ENCODE measurements at places on chromosomes 16 and 17.

GRCh38 chr16:83105279-83106077 lies 478.7 kb downstream of the CDH13 start:
- DNase-seq, result no peak

DNA sequence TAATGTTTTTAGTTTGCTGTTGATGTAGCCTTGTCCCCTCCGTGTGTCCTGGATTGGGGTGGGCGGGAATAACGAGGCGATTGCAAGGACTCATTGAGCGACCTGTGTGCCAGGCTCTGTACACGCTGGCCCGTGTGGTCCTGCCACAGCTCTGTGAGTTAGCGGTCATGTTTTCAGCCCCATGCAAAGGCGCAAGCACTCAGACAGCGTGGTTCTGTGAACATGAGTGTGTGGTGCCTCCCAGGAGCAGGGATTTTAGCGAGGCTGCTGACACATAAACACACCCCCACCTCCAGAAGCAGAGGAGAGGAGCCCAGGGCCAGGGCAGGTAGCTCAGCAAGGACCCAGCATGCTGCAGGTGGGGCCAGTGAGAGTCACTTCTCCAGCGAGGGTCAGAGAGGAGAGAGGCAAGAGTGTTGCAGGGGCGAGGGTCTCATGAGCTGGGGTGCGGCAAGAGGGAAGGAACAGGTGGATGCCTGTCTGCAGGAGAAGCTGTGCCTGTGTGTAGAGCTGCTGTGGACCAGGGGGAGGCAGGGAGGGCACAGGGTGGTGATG lies 115.3 kb downstream of the OR1D5 start:
- no peak for DNase-seq

DNA sequence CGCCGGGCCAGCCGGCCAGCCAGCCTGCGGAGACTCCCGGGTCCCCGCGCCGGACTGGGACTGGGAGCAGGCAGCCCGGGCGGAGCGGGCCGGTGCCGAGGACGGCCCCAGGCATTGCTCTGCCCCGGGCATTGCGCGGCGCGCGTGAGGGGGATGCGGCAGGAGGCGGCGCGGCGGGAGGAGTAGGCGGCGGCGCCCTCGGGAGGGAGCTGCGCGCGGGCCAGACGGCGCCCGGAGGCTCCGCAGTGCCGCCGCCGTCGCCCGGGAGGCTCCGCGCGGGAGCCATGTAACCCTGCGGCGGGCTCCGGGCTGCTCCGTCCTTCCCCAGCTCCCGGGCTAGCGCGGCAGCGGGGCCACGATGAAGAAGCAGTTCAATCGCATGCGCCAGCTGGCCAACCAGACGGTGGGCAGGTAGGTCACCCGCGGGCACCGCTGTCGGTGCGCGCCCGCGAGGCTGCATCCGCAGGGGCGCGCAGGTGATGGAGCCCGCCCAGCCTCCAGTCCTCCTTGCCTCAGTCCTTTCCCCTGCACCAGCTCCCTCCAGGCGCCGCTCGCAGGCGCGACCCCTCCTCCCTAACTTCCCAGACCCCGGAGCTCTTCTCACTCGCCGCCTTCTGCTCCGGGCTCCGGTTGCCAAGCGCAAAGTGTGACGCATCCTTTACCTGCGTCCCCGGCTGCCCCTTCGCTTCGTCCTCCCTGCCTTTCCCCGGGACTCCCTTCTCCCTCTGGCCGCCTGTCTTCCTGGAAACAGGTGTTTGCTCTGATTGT lies at the start of gene ARHGAP44:
ARHGAP44 (plus strand) TSS at position 18 of the 768 bp plus-strand sequence; CDS start at position 359, 341 bp downstream.
- DNase-seq, result no peak

- DNase-seq, result no peak
These were observed 66.8 kb downstream of the AKAP1 start for GRCh38 chr17:57151798-57152197.

DNA sequence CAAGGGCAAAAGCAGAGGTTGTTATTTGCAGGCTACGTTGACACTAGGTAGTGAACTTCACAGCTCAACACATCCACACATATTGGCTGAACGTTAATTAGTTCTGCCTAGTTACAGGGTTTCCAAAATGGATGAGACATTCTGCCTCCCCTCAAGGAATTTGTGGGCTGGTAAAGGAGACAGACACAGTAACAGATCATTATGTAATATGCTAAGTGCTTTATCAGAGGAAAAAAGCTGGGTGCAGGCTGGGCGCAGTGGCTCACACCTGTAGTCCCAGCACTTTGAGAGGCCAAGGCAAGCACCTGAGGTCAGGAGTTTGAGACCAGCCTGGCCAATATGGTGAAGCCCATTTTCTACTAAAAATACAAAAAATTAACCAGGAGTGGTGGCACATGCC lies 26.2 kb downstream of the BMERB1 start:
- no peak for DNase-seq

GRCh38 chr16:19227643-19228042 lies 57.9 kb upstream of the CLEC19A start:
- no peak for DNase-seq

DNA sequence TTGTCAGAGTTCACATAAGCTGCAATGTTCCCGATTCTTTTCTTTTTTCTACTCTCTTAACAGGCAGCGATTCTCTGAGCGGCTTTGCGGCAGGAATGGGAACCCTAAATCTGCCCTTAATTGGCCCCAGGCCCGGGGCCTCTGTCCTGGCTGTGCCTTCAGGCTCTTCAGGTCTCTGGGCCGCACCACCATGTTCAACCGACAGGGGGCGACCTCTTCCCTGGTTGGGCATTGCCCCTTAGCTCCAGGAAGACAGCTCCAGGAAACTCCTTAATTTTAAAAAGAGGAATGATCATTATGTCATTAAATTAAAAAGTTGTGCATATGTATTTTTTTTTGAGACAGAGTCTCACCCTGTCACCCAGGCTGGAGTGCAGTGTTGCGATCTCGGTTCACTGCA lies 20.3 kb downstream of the CACNG5 start:
- no peak for DNase-seq

- no peak for DNase-seq
These were observed 13.4 kb downstream of the MCRIP1 start for GRCh38 chr17:81819708-81820107.

- DNase-seq, result no peak
These were observed 8.0 kb downstream of the CCNF start for GRCh38 chr16:2437032-2437790.

DNA sequence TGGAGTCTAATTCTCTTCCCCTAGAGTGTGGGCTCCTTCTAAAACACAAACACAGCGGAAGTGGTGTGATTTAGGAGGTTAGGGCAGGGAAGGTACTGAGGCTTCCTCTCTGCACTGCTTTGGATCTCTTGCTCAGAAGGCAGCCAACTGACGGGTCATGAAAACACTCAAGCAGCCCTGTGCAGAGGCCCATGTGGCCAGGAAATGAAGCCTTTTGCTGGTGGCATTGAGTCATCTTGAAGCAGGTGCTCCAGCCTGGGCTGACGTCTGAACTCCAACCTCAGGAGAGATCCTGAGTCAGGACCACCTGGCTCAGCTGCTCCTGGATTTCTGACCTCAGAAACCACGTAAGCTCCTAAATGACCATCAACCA lies 72.9 kb downstream of the MRM1 start:
- DNase-seq, result no peak

DNA sequence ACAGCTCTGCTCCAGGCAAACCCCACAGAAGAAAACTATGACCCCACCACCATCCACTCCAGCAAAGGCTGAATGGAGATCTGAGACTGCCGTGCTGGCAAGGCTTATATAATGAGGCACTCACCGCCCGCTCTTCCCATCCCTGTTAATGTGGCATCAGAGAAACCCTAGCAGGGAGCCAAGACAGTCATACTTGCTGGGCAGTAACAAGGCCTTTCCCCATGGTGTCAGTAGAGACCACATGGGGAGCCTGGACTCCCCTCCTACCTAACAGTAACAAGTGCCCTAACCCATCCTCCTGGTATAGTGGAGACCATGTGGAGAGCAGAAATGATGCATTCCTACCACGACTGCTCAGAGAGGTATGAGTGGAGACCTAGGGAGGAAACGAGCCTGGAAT lies 235.2 kb downstream of the C16orf78 start:
- no peak for DNase-seq

DNA sequence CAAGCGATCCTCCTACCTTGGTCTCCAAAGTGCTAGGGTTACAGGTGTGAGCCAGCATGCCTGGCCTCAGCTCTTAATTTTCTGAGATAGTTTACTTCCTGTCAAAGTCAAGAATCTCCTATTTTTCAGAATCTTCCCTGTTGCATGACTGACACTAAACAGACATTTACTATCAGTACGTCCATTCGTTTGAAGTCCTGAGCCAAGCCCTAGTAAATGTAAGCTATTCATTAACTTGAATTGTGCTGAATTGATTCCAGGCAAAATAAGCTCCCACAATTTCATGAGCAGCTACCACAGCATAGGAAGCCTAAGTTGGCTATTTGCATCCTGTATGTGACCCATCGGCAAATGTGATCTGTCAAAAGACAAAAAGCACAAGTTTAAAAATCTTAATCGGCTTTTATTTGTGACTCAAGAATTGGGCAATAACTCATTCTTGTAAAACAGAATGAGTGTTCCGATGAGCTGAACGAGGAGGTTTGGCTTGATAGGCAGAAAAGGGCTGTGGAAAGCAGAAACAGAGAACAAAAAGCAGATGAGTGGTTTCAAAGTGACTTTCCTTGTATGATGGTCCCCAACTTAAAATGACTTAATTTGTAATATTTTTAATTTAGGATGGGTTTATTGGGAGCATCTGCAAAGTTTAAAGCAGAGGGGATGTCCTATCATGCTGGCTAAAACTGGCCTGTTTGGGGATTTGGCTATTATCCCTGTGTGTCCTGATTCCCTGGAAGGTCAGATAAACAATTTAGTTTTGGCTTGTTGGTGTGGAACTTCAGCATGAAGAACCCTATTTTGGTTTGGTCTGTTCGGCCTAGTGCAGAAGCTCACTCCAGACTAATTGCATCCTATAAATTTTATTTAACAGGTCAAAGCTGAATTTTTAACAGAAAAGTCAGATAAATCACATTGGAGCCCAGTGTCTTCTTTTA lies 14.2 kb downstream of the RNF112 start:
- DNase-seq, result no peak

GRCh38 chr17:2178798-2179501 lies 124.0 kb downstream of the HIC1 start:
- no peak for DNase-seq

- DNase-seq, result no peak
These were observed 47.8 kb downstream of the PITPNM3 start for GRCh38 chr17:6508519-6509030.

- no peak for DNase-seq
These were observed 115.1 kb upstream of the ZKSCAN2 start for GRCh38 chr16:25372716-25373115.

DNA sequence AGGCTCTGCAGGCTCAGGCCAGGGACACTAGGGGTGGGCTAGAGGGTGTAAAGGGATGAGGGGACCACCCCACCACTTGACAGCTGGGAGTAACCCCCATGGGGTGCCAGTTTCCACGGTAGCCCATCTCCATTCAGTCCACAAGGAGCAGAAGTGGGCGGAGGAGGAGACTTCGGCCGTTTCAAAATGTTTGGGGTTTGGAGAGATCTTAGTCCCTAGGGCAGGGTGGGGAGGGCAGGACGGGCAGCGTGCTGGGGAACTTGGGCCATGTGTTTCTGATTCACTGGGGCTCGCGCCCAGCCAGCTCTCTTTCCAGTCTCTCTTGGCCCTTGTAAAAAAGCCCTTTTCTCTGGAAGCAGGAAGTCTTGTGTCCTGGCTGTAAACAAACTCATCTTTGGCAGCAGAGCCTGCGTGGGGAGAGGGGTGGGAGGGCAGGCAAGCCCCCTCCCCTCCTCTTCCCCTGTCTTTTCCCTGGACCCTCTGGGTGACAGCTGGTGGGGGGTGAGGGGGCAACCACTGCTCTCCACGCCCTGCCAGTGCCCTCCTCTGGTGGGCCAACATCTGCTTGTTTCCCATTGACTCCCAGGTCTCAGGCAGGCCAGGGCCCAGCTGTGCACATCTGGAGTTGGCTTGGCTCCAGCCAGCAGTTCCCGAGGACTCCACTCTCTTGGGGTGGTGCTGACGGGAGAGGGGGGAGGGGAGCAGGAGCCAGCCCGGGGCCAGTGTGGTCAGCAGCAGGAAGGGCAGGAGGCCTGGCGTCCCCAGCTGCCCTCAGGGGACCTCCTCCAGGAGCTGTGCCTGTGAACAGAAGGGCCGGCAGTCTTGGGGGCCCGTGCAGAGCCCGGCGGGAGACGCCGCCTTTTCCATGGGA lies 8.1 kb downstream of the CYGB start:
- no peak for DNase-seq

DNA sequence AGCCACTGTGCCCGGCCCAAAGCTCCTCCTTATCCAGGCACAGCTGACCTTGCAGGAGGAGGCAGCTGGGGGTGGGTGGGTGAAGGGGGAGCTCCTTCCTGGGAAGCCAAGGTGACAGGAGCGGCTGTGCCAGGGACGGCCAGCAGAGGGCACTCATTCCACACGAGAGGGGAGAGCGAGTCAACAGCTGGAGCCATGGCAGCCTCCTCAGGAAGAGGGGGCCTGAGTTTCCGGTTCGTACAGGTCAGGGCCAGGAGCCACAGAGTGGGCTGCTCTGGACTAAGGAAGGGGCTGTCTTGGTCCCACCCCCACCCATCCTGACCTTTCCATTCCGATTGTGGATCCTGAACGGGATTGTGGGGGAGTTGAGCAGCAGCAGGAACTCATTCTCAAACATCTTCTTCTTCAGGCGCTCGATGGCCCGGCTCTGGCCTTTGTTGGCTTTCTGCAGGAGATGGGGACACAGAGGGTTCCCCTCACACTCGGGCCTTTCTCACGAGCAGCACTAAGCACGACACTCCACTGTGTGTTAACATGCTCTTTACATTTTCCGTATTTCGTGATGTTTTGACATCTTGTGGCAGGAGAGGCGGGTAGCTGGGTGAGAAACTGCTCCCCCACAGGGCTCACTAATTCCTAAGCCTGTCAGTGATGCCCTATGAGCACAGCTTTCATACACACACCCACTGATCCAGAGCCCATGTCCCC lies 61.6 kb downstream of the TIMM22 start:
- peak; percentile 32 for DNase-seq

GRCh38 chr16:86427433-86427851 lies 82.9 kb upstream of the FOXF1 start:
- no peak for DNase-seq

GRCh38 chr17:64304551-64304950 lies 41.5 kb upstream of the TEX2 start:
- DNase-seq, result no peak

DNA sequence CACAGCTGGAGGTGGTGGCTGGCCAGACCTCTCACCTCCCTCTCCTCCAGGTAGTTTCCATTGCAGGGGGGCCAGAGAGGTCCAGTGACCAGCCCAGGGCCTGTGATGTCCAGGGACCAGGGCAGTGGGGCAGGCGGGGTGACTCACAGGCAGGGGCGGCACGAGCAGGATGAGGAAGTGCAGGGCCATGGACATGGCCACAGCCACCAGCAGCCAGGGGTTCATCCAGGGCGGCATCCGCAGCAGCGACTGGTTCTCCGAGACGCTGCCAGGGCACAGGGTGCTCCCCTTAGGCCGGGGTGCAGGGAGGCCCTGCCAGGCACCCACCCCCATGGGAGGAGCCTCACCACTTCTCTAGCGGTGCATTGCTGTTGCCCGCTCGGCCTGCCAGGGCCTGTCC lies 12.9 kb upstream of the P2RX1 start:
- no peak for DNase-seq

DNA sequence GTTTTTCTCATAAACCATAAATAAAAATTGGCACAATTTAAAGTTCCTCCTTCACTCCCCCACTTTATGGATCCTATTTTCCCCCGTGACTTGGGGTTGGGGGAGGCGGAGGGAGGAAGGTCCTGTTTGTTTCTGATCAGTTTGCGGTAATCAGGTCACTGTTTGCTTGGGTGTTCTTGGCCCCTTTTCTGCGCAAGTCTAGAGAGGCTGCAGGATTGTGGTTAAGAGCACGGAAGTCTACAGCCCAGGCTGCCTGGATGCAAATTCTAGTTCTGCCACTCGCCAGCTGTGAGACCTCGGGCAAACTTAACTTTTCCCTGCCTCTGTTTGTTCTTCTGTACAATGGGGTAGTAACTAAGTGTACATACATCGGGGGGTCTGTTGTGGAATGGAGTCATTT lies 12.1 kb downstream of the ATP2C2 start:
- no peak for DNase-seq
